ENCODE measurements at places on chromosomes 1 and 21.
A peak's percentile ranks its signal among the peaks of the same experiment; 100 is the strongest.

- DNase-seq = no peak
Measured at GRCh38 chr1:191977874-191978506, 180.3 kb upstream of the RGS18 start.

GRCh38 chr1:3368059-3368458, 86.4 kb upstream of the ARHGEF16 start:
- no peak for DNase-seq

DNA sequence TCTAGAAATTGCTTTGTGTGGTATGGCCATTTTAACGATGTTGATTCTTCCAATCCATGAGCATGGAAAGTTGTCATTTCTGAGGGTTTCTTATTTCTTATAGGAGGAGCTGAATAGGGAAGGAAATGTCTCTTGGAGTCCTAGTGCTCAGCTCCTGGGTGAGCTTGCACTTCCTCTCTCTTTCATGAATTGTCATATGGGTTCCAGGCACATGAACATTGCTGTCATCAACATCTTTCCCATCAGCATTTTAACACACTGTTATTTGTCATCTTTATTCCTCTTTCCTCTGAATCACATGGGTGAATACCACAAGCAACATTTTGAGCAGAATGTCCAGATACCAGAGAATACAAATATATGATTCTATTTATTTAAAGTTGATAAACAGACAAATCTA, 23.4 kb downstream of the SLAMF6 start:
- DNase-seq = no peak

DNA sequence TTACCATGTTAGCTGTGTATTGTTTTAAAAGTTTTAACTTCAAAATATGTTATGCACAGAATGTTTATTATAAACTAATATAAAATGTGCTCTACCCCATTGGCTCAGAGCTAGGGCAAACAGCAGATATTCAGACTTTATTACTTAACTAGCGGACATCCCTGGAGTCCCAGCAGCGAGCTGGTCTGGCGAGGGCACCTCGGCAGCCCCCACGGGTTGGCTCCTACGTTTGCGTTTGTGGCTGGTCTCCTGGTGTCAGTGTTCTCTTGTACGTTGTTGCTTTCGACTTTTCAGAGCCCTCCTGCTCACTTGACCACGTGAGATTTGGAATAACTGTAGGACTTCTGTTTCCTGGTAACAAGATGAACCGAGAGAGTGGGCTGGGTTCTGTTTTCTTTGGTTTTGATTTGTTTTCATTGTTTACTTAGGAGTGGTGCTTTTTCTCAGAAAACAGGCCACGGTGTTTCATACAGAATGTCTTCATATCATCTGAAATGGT, 44.5 kb downstream of the CBS start:
- DNase-seq = no peak

GRCh38 chr1:60988891-60989290, 93.5 kb upstream of the NFIA start:
- DNase-seq = no peak

DNA sequence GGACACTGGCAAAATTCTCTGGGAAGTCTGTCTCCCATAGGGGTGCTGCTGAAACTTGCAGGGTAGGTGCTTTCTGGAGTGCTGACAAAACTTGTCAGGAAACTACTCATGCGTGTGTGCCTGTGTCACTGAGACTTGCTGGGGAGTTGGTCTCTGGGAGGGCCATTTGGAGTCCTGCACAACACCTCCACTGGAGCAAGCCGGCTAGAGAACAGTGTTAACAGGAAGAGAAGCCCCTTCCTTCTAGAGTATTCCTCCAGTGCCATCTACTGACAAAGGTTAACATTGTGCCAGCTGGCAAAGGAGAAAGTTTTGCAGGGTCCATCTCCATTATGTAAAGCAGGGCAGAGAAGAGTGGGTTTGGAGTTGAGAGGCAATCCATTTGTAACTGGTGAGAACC, 30.0 kb downstream of the ZMYM4 start:
- peak; percentile 84 for DNase-seq

DNA sequence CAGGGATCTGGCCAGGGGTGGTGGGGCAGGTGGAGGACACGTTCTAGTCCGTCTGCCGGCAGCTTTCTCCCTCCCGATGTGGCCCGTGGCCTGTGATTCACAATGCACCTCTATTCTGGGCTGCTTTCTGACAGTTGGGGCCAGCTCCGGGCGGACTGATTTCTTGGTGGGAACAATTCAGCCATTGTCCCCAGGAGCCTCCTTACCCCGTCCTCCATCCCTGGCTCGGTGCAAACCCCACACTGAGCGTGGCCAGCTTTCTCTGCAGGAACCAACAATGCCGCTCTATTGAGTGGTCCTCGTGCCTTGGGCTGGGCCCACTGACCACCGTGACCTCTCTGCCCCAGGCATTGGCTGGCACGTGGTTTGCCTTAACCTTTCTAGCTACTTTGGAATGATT, 29.7 kb downstream of the PADI2 start:
- DNase-seq = no peak

- DNase-seq = no peak
Measured at GRCh38 chr1:22465015-22465565, 13.4 kb downstream of the ZBTB40 start.

All from hematopoietic multipotent progenitor cell treated with erythropoietin and hydrocortisone succinate and interleukin-3 and kit ligand, for 6 days (in vitro differentiated cells).